CD4-positive, alpha-beta T cell treated with Interleukin-4 for 4 hours (primary cell): ENCODE measurements at places on chromosomes 1 and 21.

DNA sequence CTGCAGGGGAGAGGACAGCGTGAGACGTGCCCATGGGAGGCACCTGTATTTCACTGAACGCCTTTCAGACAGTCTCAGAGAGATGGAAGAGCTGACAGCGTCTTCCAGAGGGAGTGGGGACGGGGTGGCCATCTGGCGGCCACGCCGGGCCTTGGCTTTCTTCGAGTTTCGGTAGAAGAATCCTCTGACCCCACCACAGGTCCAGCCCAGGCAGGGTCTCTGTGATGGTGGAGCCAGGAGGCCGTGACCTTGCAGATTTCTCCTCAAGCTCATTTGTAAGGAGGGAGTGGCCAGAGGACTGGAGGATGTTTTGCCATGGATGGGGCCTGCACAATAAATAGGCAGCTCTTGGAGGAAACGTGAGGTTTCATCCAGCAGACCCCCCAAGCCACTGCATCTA lies 47.6 kb upstream of the ADARB1 start:
- DNase-seq = no peak

- no peak for DNase-seq
Measured at GRCh38 chr1:66982561-66983260, 57.9 kb downstream of the MIER1 start.

- no peak for DNase-seq
Measured at GRCh38 chr1:26540351-26540750, 10.8 kb downstream of the RPS6KA1 start.

DNA sequence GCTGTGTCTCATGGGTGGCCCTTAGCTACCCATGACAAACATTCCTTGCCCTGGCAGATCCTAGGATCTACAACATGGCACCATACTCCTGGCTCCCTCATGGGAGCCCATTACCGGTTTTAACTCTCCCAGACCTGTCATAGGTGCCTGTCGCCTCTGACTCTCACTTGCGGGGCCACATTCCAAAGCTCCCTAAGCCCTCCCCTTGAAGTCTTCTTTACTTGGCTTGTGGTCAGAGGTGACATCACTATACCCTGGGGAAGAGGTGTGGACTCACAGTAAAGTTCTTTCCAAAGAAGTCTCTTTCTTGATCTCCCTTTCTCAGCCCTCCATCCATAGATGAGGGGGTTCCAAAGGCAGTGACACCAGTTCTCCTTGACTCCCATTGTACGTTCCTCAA lies 5.4 kb upstream of the SLAMF9 start:
- no peak for DNase-seq

DNA sequence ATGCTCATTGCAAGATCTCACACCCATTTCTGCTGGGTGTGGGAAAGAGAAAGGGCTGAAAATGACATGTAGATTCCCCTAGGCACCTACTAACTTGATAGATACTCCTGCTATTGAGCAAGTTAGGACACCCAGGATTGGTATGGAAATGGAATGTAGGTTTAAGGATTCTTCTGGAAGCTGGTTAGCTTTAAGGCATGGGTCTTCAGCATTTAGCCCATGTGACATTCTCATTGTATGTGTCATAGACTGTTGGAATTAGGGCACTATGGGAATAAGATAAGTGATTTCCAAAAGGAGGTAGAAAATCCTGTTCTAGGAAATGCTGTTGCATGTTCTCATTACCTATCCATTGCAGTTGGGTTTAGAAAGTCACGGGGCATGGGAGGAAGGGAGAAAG lies 76.2 kb downstream of the DISC1 start:
- no peak for DNase-seq

- DNase-seq = peak; percentile 39
Measured at GRCh38 chr1:2311184-2312032, 79.9 kb downstream of the MORN1 start.

GRCh38 chr1:167454894-167455785 lies 63.2 kb downstream of the CD247 start:
- DNase-seq = peak; percentile 73

- DNase-seq = no peak
Measured at GRCh38 chr1:118337346-118337745, 152.3 kb upstream of the SPAG17 start.

DNA sequence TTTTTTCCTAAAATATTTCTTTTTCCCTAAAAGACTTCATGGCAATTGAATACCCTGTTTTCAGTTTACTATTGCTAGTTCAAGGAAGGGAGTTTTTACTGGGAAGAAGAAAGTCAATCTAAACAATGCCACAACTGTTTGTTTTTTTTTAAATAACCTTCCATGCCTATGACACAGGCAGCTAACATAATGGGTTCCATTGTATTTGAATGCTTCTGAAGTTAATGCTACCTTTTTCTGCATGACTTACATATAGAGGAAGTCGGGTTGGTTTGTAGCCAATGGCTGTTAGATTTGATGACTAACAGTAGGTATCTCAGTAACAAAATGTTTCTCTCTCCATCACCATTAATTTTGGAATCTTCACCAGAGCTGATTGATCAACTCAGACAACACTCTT lies 134.0 kb downstream of the KIF26B start:
- no peak for DNase-seq

DNA sequence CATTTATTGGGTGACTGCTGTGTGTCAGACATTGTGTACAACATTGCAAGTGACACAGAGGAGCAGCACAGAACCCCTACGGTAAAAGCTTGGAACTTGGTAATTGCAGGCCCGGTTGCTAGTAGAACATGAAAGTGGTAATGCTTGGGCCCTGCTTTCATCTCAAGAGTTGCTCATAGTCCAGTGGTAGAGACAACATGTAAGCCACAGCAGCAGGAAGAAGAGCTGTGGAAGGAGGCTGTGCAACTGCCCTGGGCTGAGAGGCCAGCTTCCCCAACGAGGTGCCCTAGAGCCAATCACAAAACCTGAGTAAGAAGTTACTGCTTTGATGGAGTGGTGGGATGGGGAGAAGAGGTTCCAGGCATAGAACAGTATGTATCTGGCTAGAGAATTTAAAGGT lies 18.4 kb downstream of the CNIH4 start:
- peak; percentile 10 for DNase-seq

- no peak for DNase-seq
Measured at GRCh38 chr1:201084295-201084694, 27.9 kb downstream of the CACNA1S start.

- DNase-seq = no peak
Measured at GRCh38 chr21:14495075-14495474, 51.0 kb downstream of the SAMSN1 start.

- no peak for DNase-seq
Measured at GRCh38 chr1:217332431-217333065, 298.3 kb downstream of the GPATCH2 start.

DNA sequence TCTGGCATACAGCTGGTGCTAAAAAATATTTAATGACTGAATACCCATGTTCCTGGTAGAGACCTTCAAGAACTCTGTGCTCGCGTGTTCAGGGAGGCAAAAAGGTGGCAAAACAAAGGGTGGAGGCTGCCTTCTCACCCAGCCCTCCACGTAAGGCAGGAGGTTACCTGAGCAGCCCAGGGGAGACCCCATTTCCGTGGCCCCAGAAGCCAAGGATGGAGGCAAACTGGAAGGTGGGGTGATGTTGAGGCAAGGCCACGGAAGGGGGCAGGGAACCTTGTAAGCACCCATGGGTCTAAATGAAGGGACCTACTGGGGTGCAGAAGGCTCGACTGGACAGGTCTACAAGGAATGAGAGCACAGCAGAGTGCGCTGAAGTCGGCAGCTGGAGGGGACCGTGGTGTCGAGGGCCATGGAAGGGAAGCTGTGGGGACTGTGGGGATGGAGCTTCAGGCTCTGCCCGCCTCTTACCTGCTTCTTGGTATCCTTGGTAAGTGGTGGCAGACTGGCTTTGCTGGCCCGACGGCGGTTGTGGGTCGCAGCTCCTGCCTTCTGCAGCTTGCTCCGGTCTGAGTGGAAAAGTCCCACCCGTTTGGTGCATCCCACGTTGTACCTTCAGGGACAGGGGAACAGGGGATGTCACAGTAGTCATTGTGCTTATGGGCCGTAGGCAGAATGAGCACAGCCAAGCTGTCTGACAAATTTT lies 8.9 kb upstream of the A3GALT2 start:
- no peak for DNase-seq

DNA sequence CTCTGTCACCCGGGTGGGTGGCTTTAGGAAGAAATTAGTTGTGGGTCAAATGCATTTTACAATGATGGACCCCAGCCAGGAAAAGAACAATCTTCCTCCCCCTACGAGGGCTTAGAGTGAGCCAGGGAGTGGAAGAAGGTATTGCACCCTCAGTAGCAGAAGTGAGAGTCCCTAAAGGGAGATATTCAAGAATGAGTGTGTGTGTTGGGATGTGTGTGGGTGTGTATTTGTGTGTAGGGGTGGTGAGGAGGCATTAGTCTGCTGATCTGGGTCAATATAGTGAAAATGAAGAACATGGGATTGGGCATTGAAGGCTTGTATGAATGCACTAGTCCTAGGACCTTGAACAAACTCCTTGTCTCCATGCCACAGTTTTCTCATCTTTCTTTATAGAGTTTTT lies 85.2 kb upstream of the RUNX1 start:
- no peak for DNase-seq

- no peak for DNase-seq
Measured at GRCh38 chr1:41342774-41343355, 18.4 kb upstream of the FOXO6 start.

DNA sequence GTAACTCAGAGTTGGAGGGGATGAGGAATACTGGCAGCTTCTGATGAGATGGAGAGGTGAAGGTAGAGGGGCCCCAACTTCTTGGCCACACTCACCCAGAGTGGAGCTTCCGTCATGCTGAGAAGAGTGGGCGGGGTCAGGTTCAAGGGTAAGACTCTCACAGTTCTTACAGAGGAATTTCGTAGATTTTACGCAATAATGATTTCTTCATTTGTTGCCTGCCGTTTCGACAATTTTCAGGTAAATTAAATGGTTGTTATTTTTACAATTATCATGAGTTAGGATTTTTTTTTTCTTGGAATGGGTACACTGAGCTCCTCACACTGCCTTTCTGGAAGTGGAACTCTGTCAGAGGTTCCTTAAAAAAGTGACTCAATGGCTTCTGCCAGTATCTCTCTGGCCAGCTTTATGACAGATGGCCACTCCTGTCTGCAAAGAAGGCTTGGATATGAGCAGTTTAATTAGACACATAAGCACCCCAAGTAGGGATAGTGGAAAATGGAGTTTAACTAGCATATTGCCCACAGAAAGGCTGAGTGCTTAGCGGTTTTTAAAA lies 13.8 kb upstream of the NLRP3 start:
- no peak for DNase-seq

GRCh38 chr1:169163059-169163458 lies 56.6 kb downstream of the ATP1B1 start:
- no peak for DNase-seq

DNA sequence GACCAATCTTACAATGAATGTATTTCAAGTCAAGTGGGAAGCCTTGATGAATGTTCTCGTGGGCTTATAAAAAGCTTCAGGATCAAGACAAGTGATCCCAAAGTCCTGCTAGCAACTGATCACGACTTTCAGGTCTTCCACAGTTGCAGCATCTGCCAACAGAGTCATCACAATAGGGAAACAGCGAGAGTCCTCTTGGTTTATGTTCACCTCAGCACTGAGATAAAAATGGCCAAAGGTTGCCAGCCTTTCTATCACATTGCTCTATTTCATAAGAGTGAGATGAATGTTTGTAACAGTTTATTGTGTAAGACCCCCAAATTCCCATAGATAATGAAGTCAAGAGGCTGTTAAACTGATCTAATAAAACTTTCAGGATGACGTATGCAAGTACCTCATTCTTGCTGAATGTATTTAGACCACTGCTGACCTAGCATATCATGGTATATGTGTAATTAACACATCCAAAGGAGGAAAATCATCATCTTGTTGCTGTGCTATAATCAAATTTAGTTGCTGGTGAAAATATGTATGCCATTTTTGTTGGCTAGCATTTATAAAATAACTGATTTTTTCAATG lies 150.6 kb downstream of the TGFBR3 start:
- no peak for DNase-seq

DNA sequence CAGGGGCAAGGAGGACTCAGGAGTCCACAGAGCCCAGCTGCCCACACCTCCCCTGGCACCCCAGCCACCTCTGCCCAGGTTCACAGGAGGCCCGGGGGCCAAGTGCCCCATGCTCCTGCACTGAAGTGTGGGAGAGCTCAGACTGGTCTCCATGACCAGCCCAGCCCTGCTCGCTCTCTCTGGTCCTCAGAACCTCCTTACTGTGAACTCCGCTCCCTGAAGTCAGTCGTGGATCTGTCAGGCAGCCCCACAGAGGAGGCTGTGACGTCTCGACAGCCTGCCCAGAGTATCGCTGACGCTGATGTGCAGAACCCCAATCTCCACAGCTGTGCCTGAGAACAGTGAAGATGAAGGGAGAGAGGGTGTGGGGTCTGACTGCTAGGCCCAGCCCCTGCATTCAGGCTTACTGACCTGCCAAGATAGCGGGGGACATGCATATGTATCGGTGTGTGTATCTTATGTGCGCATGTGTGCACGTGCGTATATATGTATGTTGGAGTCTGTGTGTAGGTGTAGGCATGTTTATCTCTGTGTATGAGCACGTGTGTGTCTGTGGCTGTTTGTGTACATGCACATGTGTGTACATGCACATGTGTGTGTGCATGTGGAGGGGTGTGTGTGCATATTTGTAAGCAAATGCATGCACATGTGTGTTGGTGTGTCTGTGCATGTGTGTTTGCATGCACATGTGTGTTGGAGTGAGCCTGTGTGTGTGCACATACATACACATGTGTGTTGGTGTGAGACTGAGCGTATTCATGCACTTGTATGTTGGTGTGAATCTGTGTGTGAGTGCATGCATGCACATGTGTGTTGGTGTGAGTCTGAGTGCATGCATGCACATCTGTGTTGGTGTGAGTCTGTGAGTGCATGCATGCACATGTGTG lies 118.5 kb upstream of the ARHGEF16 start:
- DNase-seq = no peak

DNA sequence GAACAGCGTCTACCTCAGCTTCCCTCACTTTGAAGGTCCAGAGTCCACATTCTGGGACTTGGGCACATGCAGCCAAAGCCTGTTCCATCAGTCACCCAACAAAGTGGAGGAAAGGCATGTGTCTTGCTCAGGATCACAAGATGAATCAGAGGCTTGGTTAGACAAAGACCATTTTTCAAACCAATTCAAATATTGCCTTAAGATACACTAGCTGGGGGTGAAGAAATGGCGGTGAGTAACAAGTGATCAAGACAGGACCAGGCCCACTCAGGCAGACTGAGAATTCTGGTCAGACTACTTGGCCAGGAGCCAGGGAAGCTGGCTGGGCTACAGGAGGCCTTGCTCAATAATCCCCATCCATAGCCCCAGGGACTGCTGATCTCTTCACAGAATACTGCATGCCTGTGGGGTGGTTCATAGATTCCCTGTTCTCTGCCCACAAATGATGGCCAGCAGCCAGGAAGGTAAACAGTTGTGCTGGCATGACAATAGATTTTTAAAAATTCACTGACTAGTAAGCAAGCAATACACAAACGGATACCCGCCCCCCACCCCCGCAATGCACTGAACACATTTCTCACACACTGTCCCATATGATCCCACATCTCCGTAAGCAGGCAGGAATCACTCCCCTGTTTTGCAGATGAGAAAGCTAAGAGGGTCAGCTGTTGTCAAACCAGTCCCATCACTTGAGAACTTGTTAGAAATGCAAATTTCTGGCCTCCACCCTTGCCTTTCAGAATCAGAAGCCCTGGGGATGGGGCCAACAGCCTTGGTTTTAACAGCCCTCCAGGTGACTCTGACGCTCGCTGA lies 27.2 kb downstream of the ERI3 start:
- no peak for DNase-seq

- no peak for DNase-seq
Measured at GRCh38 chr1:50416150-50416527, 7.1 kb downstream of the DMRTA2 start.

GRCh38 chr1:224189561-224189960 lies 6.5 kb downstream of the DEGS1 start:
- DNase-seq = no peak

GRCh38 chr1:166354406-166354805 lies 187.6 kb upstream of the FAM78B start:
- DNase-seq = no peak
